ENCODE measurements at places on chromosomes 2 and 18.
A peak's percentile ranks its signal among the peaks of the same experiment; 100 is the strongest.

DNA sequence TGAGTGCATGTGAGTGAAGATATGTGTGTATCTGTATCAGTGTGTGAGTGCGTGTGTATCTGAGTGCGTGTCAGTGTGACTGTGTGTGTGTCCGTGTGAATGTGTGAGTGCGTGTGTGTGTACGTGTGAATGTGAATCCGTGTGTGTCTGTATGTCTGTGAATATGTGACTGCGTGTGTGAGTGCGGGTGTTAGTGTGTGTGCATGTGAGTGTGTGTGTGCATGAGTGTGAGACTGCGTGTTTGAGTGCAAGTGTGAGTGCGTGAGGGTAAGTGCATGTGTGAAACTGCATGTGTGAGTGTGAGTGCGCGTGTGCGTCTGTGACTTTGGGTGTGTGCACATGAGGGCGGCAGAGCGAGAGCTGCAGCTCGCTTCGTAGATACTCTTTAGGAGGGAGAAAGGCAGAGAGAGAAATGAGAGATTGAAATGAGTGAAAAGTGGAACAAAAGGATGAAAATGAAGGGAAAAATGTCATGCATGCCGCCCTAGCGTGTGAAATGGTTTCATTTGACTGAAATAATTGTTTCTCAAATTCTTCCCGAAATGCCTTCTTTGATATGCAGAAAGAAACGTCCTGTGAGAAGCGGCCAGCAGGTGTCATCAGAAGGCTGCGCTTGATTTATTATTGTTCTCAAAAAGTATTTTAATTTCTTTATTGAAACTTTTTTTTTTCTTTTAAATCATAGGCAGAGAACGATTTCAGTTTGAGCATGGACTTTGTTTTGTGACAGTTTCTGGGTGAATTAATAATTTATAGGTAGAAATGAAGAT lies 25.6 kb downstream of the ZNF407 start:
- DNase-seq, result no peak

GRCh38 chr2:102034683-102035548 lies 43.2 kb downstream of the IL1R2 start:
- no peak for DNase-seq

- DNase-seq, result no peak
Observed at GRCh38 chr2:215328066-215328465, 16.2 kb downstream of the ATIC start.

DNA sequence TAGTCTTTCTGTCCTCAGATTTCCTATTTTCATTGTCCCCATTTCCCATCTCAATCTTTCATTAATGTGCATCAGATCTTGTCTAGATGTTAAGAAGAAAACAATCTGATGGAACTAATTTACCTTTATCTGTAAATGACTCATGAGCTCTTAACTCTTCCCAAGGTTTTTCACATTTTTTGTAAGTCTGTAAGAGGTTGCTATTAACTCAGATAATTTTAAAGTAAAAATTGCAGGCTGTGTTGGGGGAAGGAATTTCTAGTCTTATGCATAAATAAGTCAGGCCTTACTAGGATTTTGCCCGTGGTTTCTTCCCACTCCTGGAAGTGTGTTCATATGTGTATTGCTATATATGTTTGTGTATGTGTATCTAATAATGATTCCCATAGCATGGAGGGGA lies 4.3 kb downstream of the NAB1 start:
- DNase-seq, result no peak

- no peak for DNase-seq
Observed at GRCh38 chr18:74356959-74357358, 41.3 kb downstream of the C18orf63 start.

GRCh38 chr2:104766683-104767082 lies 87.2 kb upstream of the POU3F3 start:
- no peak for DNase-seq

- DNase-seq, result no peak
Observed at GRCh38 chr18:58221060-58221725, 177.2 kb downstream of the NEDD4L start.

- DNase-seq, result no peak
Observed at GRCh38 chr2:63719052-63719451, 122.6 kb upstream of the UGP2 start.

DNA sequence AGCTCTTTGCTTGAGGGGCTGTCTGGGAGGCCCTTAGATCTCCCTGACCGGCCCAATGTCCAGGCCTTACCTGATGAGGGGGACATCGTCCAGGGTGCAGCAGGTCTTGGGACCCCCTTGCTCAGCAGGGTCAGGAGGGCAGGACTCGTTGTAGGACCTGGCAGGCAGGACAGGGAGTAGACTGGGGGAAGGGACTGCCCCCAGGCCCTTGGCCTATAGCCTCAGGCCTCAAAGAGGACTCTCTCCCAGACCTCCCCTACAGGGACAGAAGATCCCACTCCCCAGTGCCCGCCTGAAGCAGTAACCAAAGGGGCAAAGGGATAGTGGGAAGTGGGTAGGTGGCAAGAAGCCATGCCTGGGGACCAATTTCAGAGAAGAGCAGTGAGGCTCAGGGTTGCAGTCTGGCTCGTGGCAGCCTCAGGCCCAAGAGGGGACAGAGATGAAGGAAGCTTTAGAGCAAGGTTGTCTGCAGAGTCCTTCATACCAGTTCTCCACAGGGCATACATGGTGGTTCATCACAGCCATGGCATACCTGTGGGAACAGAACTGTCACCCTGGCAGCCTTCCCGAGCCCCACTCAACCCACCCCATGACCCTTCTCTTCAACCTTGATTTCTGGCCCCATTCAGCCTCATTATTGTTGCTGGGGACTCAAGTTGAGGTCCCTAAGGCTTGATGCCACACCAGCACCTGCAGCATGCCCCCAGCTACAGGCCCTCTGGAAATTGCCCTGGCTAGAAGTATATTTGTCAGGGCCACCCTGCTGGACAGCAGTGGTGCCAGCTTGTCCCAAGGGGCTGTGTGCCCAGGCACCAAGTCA lies 1.3 kb downstream of the TMEM150A start:
- DNase-seq, result no peak

- DNase-seq, result no peak
Observed at GRCh38 chr18:8765783-8766463, 60.6 kb downstream of the MTCL1 start.

- no peak for DNase-seq
Observed at GRCh38 chr2:222479859-222480258, 55.5 kb downstream of the SGPP2 start.

- DNase-seq, result no peak
Observed at GRCh38 chr18:27966881-27967280, 210.0 kb downstream of the CDH2 start.

DNA sequence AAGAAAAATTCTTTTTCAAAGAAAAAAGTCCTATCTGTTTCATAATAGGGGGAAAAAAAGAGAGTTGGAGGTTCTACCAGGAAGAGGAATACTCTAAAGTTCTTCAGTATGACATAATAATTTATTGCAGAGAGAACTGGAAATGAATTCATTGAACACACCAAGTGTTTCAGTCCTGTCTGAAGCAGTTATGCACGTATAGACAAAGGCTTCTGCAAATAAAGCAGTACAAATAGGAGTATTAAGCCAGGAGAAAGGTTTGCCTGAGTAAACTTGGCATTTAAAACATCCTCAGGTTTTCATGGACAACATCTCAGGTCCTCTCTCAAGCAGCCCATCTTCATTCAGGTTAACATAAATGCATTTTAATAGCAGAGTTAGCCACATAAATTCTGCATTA lies 141.6 kb downstream of the CCDC148 start:
- no peak for DNase-seq

- peak; percentile 25 for DNase-seq
Observed at GRCh38 chr18:34322365-34323289, 97.9 kb upstream of the NOL4 start.

- DNase-seq, result peak; percentile 60
Observed at GRCh38 chr18:52766002-52766545, 426.1 kb downstream of the DCC start.

DNA sequence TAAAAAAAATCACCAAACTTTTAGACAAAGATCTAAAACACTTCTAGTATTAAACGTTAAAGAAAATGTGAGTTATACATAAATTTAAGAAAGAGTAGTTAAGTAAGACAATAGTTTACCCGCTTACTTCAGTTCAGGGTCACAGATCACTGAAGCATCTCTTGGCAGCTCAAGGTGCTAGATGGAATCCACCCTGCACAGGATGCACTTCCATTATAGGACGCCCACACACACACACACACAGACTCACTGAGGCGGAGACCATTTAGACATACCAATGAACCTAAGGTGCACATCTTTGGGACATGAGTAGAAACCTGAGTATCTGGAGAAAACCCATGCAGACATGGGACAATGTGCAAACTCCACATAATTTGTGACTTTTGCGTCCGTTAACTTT lies 630.6 kb upstream of the ZNF804A start:
- DNase-seq, result no peak

- no peak for DNase-seq
Observed at GRCh38 chr2:86781363-86781762, 9.3 kb downstream of the CD8A start.

GRCh38 chr2:468648-469336 lies 180.9 kb upstream of the ALKAL2 start:
- no peak for DNase-seq

DNA sequence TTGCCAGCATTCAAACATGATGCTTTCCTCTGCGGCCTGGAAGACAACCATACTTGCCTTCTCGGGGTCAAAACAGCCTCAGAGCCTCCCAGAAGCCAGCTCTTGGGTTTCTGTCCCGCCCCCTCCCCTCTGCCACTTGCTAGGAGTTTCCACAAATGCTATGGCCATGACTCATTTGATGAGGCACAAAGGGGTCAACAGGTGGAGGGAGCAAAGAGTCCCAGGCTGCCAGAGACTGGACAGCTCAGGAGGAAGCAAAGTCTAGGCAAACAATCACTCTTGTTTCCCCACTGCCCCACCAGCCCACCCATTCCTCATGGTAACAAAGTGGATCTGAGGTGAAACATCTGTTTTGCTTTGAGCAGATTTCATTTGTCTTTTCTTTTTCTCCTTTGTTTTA lies 551.1 kb downstream of the TNS1 start:
- DNase-seq, result no peak

- DNase-seq, result no peak
Observed at GRCh38 chr2:162074928-162075688, 1.1 kb upstream of the DPP4 start.

DNA sequence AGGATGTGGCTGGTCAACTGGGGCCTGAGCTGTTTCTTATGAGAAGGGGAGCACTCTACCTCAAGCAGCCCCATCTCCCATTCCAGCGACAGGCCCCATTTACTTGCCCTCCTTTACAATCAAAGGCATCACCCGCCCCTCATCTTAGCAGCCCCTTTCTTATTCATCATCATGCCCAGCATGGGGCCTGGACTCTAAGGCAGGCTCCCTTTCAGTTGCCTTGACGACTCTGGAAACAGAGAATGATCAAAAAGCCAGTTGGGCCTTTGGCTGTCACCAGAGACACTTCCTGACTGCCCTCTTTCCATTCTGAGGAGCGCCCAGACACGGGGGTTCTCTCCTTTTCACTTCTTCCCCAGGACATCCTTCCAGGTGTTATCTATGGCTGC lies 11.2 kb downstream of the CELF4 start:
- no peak for DNase-seq

DNA sequence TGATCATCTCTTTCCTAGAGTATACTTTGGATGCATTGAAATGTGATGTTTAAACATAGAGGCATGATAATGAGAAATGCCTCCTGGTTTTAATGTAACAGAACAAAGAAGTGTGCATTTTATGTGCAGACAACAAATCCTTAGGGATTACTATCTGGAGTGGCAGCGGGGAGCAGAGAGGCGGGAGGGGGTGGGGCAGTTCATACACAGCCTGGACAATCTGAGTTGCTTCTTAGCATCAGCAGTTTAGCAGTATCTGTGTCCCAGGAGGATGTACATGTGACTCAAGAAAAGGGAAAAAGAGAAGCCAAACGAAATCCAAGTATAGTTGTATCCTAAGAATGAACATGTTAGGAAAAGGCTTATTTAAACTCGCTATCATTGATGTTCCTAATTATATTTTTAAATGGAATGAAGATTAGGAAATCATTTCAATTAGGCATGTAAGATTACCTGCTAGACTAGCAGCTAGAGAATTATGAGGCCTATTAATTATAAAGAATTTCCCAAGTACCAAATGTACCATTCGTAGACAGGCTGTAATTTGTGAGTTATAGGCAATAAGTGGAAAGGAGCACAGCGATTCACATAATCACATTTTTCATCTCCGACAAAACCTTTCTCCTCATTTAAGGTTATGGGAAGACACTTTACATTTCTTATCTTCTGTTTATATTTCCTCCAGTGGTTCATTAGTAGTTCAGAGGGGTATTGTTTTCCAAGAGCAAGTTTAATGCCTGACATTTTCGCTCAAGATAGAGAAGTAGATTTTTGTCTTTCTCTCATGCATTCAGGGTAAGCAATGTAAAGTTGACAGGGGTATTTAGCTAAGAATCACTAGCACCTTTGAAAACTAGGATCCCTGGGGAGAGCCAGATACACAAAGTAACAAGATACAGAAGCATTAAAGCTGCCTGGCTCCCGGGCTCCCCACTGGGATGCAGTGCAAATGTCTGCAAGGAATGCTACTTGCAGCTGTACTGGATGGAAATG lies 141.3 kb upstream of the NOSTRIN start:
- no peak for DNase-seq

- no peak for DNase-seq
Observed at GRCh38 chr18:77161961-77162360, 29.4 kb upstream of the MBP start.

- DNase-seq, result no peak
Observed at GRCh38 chr2:95309599-95309998, 12.5 kb downstream of the KCNIP3 start.

DNA sequence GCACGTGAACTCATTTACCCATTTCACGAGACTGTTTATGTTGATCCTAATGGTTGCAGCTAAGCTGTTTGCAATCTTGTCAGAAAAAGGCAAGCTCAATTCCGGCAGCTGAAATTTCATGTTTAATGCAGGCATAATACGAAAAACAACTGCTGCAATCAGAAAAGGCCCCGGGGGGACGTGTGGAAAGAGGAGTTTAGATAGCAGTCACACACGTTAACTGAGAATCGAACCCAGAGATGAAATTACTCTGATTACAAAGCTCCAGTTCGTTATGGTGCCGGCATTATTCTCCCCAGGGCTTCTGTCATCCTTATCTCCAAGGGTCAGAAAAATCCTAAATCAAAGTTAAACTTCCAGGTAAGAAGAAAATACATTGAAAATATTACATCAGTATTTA lies 79.9 kb upstream of the MYT1L start:
- no peak for DNase-seq

- DNase-seq, result no peak
Observed at GRCh38 chr2:201558665-201559064, 84.6 kb downstream of the TMEM237 start.

DNA sequence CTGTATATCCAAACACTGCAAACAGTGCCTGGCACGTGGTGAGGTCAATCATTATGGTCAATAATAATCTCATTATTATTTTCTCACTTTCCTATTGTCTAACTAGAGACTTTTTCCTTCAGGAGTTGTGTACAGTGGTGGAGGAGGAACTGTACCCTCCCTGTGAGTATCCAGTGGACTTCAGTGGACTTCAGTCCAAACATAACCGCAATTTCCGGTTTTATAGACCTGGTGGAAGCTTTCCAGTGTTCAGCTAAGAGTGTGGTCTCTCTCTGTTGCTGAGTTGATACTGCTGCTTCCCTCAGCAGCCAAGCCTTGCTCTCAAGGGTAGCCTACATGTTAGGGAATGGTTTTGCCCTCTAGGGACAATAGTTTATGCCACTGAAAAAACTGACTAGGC lies 447.1 kb downstream of the TMEM182 start:
- no peak for DNase-seq
